Activated T-helper 2 cell treated with anti-CD3 and anti-CD28 coated beads, Interferon-gamma antibody, Interleukin-2, Interleukin-4, amounts not matched to agents 10 μg/mL and 5 μg/mL and 100 μg/mL, durations not matched to agents 14 hours and 24 hours and 36 hours (primary cell): ENCODE measurements at places on chromosomes 4 and X. TPM values are rescaled to one million over a fixed set of nuclear protein-coding genes. Genes with fewer than 3 reads are reported as not detected.

DNA sequence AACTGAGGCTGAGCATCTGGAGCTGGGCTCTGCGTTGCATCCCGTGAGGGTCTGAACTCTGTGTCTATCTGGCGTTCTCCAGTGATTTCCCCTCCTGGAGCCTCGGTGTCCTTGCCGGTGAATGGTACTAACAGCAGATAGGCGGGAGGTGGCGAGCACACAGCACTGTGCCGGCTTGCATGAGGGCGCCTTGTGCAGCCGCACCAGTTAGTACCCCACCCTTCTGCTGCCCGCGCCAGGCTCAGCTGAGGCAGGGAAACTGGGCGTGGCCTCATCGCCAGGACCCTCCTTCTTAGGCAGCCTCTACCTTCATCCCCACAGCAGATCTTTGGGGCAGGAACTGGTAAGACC, 42.7 kb downstream of the SORCS2 start:
- no peak for DNase-seq

DNA sequence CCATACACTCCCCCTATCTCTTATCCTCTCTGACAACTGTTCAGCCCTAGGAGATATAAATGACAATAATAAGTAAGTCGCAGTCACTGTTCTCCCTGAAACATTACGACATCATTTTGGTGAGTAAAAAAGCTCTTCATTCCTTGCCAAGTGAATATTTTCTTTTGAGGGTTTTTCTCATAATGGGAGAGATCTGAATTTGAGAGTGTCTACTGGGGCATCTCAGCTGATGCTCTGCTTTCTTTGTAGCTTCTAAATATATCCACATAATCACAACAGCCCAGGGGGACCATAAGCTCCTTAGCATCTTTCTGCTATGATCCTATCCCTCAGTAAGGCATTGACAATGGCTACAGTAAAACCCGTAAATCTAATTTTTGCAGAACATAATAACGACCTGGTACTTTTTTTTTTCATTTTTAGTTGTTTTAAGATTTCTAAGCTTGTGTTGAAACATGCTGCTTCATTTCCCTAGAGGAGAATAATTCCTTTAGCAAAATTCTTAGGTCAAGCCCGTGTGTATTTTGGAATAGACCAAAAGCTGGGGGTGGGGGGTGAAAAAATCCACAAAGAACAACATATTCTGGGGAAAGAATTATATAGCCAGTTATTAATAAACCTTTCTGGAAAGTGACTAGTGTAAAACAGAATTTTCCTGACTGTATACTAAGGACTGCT, 78.1 kb upstream of the GPM6B start:
- no peak for DNase-seq

DNA sequence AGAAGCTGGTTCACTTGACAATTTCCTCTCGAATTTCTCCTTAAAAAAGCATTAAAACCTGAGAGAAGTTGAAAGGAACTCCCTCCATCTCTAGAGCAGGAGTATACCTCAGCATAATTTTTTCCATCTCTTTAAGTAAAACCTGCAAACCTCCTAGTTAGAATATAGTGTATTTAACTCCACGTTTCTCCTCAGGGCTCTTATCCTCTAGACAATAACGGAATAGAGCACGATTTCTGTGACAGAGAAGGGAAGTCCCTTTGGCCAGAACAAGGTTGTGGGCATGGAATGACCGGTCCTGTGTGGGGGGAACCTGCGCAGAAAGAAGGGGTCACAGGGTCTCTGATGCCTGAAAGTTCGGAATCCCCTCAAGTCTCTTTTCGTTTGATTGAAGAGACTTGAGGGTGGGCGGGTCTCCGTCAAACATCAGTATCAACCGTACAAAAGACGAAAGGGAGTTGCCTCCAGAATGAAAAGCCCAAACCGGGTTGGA, 697 bp downstream of the ZNF280C start:
- no peak for DNase-seq

GRCh38 chrX:100265179-100265578, 144.9 kb downstream of the PCDH19 start:
- DNase-seq: no peak

The FTHL17 gene
- not detected in 2 replicates for total RNA-seq

The RASGEF1B gene
- 0.39 and 0.55 TPM in 2 replicates for total RNA-seq

The RTL9 gene
- not detected in 2 replicates for total RNA-seq
